Activated naive CD4-positive, alpha-beta T cell treated with anti-CD3 and anti-CD28 coated beads, Interleukin-2, amount 10 ng/mL, durations not matched to agents 5 hours and 36 hours (primary cell): ENCODE measurements at places on chromosomes 3 and 15. TPM values are rescaled to one million over a fixed set of nuclear protein-coding genes. Genes with fewer than 3 reads are reported as not detected.

GOLGA8H gene
- not detected for total RNA-seq

RASGRF1 gene
- total RNA-seq: not detected

GATA2 gene
- not detected for total RNA-seq

EFHB gene
- 0.79 TPM for total RNA-seq

CLDN11 gene
- 0.10 TPM for total RNA-seq

SNX22 gene
- total RNA-seq: 0.82 TPM

GOLGA8Q gene
- total RNA-seq: 1.1 TPM

HHATL gene
- total RNA-seq: not detected

PPARG gene
- 0.20 TPM for total RNA-seq

RAB6B gene
- not detected for total RNA-seq

GOLGA6A gene
- total RNA-seq: not detected

IMPG2 gene
- total RNA-seq: 0.58 TPM

CHRD gene
- total RNA-seq: not detected

ANKUB1 gene
- total RNA-seq: not detected

PAK2 gene
- total RNA-seq: 93.8 TPM

FEZF2 gene
- not detected for total RNA-seq

PTPN23 gene
- 34.8 TPM for total RNA-seq

ZBED2 gene
- total RNA-seq: 2.3 TPM

PLSCR5 gene
- total RNA-seq: not detected

GRK7 gene
- not detected for total RNA-seq
